K562 (cell line): ENCODE measurements at places on chromosomes 2 and 18. TPM values are rescaled to one million over a fixed set of nuclear protein-coding genes. Genes with fewer than 3 reads are reported as not detected.

DNA sequence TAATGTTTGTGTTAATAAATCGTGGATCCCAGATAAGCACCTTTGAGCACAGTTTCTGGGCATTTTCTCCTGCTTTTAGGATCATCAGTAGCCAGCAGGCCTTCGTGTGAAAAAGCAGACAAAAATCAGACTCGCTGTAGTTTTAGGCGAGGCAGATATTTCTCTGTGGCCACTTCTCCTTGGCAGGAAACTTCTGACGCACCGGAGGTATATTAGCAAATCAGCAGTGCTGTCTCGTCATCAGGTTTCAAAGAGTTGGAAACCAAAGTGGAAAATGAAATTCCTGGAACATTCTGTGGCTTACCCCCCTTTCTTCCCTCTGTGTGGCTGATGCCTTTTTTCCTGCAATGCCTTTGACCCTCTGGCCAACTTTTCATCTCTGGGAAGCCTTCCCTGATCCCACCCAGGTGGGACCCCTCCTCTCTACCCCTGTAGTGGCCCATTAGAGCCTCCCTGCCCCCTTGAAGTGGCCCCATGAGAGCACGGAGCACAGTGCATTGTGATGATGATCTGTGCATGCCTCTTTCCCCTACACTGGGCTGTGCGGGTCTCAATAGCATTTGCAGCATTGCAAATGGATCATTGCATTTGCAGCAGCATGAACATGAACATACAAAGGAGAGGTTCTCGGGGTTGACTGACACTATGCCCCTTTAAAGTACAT is 93.3 kb downstream of the RNF144A start:
- H3K27me3 ChIP-seq = no peaks in the 10 kb centered on the region
- peaks cover 25% of the 10 kb centered on the region for H3K4me1 ChIP-seq
- no peaks in the 10 kb centered on the region for H3K36me3 ChIP-seq
- H3K4me3 ChIP-seq = no peak overlapping the region
- no peak overlapping the region for H3K27ac ChIP-seq

DNA sequence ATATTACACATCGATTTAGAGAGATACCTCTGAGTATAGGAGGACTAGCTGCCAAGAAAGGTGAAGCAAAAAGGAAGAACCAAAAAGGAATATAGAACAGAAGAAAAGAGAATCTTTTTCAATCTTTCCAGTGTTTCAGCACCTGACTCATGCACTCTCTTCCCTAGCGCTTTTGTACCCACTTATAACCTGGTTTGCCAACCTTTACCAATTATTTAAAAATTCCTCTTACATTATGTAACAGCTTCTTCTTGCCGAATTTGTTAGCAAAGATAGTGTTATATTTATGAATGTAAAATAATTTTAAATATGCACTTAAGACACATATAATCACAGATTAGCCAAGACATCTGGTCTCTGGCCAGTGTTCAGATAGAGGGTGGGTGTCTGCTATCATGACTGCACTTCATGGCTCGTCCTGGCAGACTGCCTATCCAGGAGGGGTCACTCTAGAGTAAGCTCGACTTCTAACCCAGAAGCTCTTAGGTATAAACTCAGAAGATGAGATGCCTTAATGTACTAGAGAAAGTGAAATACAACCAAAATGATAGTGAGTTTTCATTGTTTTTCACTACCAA is 122.9 kb downstream of the ATAD2B start:
- H3K4me3 ChIP-seq = no peak overlapping the region
- H3K4me1 ChIP-seq = peaks cover 6% of the 10 kb centered on the region; the same call in 1 of the 3 replicates
- no peak overlapping the region for H3K27ac ChIP-seq
- H3K36me3 ChIP-seq = peaks cover 17% of the 10 kb centered on the region; the same call in 2 of the 3 replicates
- no peaks in the 10 kb centered on the region for H3K27me3 ChIP-seq
- DNase-seq = peak; percentile 27

CIDEA gene
- total RNA-seq = not detected in 2 replicates

DLGAP1 gene
- 0.20 and 0.49 TPM in 2 replicates for total RNA-seq

GRCh38 chr18:58692422-58693185 is 21.3 kb downstream of the MALT1 start:
- H3K27me3 ChIP-seq = no peaks in the 10 kb centered on the region
- H3K27ac ChIP-seq = no peak overlapping the region
- H3K36me3 ChIP-seq = no peaks in the 10 kb centered on the region
- no peak for DNase-seq
- no peaks in the 10 kb centered on the region; the same call in 1 of the 2 replicates for H3K4me1 ChIP-seq
- no peak overlapping the region for H3K4me3 ChIP-seq

DNA sequence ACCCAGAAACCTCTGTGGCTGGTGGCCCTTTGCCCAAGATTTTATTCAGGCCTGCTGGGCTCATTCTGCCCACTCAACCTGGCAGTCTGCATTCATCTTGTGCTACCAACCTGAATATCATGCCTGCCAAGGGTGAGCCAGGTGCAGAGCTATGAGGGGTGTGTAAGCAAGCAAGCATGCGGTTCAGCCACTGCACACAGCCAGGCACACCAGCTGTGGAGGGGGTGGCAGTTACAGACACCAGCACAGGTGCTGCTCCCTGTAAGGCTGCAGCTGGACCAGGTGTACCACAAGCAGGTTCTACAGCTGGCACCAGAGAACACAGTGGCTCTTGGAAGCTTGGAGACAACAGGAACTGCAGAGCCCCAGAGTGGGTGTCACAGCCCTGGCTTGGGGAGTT is 633.2 kb downstream of the FBXO15 start:
- H3K4me3 ChIP-seq = no peak overlapping the region
- no peaks in the 10 kb centered on the region for H3K27me3 ChIP-seq
- H3K4me1 ChIP-seq = no peaks in the 10 kb centered on the region
